ENCODE measurements at places on chromosomes 3 and 15.

GRCh38 chr3:156639414-156640023, 34.9 kb upstream of the TIPARP start:
- DNase-seq = no peak

GRCh38 chr3:63967675-63968611, 55.4 kb downstream of the PSMD6 start:
- DNase-seq = peak; percentile 55

DNA sequence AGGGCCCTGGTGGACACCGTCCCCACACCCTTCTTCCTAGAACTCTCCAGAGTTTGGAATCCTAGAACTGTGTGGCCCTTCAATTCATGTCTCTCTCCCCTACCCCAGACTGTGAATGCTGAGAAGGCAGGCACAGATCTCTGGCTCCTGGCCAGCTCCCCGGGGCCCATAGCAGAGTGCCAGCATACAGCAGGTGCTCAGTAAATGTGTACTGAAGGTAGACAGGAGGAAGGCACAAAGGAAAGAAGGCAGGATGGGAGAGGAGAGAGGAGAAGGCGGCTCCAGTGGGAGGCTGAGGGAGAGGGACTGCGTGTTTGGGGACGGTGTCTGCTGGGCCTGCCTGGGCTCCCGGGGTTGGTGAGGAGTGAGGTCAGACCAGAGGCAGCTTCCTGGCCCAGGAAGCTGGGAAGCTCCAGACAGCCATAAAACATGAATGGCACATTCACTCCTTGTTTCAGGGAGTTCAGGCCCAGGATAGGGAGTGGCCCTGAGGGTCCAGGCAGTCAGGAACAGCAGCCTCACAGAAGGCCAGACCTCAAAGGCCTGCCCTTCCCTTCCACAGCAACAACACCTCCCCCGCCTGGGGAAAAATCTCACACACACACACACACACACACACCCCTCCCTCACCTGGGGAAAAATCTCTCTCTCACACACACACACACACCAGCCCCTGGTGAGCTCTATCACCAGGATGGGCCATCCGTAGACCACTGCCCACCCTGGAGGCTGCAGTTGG, 137.1 kb upstream of the PRR20G start:
- no peak for DNase-seq

GRCh38 chr3:5036858-5037257, 57.6 kb downstream of the BHLHE40 start:
- DNase-seq = no peak

GRCh38 chr3:43497905-43498365, 123.9 kb downstream of the ANO10 start:
- DNase-seq = peak; percentile 10

DNA sequence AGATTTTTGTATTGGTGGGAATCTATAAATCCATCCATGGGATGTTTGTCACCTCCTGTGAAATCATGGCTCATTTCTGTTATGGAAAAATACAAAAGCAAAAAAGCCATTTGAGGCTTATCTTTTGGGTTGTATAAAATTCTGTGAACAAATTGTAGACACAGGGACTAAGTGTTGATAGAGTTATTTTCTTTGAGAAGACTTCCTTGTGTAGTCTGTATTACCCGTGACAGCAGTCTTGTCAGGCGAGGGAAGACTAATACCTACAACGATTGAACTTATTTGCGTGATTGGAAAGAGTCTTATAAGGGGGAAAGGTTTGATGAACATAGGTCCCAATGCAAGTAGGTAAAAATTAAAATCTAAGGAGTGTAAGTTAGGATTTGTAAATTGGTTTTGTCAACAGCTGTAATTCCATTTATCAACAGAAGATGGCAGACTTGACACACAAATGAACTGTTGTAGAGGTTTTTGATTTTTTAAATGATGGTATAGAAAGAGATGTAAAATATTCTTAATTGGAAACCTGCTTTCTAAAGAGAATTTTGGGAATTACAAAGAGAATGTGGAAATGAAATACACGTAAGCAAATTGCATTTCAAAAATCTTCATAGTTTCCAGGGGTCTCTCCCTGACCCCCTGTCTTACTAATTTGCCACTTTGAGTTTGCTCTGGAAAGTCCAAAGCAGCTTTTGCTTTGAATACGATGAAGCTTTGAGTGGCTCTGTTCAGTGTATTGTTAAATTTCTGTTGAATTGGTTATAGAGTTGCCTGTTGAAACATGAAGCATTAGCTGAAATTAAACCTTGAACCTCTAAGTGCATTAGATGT, 33.2 kb downstream of the SLC25A26 start:
- DNase-seq = peak; percentile 35

DNA sequence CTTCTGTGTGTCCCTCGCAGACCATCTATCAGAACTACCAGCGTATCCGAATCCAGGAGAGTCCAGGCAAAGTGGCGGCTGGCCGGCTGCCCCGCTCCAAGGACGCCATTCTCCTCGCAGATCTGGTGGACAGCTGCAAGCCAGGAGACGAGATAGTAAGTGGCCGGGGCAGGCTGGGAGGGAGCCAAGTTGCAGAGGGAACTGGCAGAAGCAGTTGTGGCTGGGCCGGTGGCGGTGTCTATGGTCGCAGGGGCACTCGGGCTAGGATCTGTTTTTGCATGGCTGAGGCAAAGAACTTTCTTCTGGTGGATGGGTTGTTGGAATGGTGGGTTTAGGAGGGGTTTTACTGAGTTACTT, 10.1 kb downstream of the MCM2 start:
- DNase-seq = no peak

- no peak for DNase-seq
These were observed 664 bp upstream of the LARP6 start for GRCh38 chr15:70854666-70854976.

GRCh38 chr3:119628816-119629445, 31.2 kb downstream of the PLA1A start:
- DNase-seq = no peak

GRCh38 chr15:57216288-57216687, 160.0 kb upstream of the CGNL1 start:
- peak; percentile 8 for DNase-seq

DNA sequence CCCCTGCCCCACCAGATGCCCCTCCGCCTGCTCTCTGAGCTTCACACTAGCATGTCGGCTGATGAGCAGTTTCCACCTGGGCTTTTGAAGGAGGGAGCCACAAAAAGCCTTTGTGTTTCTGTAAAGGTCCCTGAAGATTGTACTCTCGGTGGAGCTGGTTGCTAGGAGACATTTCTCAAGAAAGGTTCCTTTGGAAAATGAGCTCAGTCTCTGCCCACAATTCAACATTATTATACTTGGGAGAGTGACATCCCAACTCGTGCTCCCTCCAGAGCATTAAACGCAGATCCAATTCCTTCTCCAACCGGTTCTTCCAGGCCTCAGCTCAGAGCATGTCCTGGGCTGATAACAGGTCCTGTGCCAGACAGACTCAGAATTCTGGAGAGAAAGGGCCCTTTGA, 26.8 kb upstream of the FAM107A start:
- DNase-seq = no peak

DNA sequence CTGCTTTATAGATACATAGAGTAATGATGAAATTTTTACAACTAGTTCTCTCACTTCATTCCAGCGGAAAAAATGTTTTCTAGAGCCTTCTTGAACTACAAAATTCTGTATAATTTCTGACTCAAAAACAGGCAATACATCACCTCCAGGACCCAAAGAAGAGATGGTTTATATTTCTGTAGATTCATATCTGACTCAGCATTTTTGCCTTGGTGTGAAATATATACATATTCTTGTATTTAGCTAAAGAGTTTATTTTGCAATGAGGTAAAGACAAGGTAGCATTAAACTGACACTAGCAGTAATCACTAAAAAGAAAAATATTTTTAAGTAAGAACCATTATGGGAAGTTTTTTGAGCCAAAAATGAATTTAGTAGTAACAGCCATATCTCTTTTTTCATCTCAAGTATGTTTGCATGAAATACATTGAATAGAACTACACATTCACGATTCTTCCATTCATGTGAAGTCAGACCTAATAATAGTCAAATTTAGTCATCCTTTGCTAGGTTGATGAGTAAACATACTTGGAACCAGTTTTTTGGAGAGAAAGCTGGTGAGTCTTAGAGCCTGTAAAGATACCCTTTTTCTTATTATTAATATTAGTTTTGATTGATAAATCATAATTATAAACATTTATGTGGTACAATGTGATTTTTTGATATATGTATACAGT, 31.6 kb downstream of the COL8A1 start:
- no peak for DNase-seq

DNA sequence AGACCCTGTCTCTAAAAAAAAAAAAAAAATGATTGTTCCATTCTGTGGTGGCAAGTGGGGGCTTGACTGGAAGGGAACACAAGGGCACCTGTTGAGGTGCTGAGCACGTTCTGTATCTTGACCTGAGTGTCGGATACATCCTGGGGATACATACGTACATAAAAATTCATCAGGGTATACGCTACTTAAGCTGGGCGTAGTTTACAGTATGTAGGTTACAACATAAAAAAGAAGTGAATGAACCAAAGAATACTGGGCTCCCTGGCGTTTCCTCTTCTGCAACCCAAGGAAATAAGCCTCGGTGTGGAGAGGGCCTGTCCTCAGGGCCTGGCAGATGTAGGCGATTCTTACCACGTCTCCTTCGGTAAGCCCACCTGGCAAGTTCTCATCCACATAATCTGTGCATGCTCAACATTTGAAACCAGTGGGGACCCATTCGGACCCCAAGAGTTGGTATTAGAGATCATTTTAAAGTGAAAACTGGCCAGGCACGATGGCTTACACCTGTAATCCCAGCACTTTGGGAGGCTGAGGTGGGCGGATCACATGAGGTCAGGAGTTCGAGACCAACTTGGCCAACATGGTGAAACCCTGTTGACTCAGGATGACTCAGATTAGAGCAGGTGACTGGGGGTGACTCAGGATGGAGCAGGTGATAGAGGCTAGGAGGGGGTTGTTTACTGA, 5.1 kb upstream of the MUC20 start:
- peak; percentile 57 for DNase-seq

DNA sequence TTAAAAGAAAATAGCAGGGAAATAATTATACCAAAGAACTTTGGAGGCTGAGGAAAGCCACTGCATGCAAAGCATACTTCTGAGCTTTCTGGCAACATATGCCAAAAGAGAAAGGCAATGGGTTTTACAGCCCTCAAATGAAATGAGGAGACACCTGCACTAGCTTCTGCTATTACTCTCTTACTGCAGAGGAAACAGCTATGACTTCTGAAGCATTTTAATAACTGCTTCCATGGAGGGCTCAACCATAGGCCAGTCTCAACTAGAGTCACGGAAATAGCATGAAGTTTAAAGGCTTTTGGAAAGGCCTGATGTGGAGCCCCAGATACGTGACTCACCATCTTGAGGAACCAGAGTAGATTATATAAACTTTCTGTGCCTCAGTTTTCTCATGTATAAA, 114.8 kb downstream of the OXNAD1 start:
- DNase-seq = no peak

GRCh38 chr3:135655328-135655727, 310.2 kb upstream of the PPP2R3A start:
- no peak for DNase-seq

GRCh38 chr15:63067976-63068743, 25.6 kb downstream of the TPM1 start:
- no peak for DNase-seq

GRCh38 chr3:58049143-58049785, 41.0 kb downstream of the FLNB start:
- DNase-seq = no peak

GRCh38 chr15:36596915-36597314, 17.5 kb downstream of the CDIN1 start:
- DNase-seq = no peak

- DNase-seq = no peak
These were observed 14.6 kb downstream of the HEMK1 start for GRCh38 chr3:50583897-50584296.

DNA sequence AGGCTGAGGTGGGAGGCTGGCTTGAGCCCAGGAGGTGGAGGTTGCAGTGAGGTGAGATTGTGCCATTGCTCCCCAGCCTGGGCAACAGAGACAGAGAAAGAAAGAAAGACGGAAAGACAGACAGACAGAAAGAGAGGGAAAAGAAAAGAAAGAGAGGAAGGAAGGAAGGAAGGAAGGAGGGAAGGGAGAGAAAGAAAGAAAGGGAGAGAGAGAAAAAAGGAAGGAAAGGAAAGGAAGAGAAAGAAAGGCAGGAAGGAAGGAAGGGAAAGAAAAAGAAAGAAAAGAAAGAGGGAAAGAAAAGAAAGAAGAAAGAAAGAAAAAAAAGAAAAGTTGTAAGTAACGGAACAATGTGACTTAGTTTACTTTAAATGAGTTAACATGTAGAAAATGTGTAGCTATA, 260.7 kb upstream of the GRM7 start:
- no peak for DNase-seq

- DNase-seq = no peak
These were observed 59.2 kb downstream of the RSRC1 start for GRCh38 chr3:158169091-158169491.

- DNase-seq = no peak
These were observed 8.1 kb downstream of the GALNT15 start for GRCh38 chr3:16182612-16183011.

- peak; percentile 48 for DNase-seq
These were observed 99.2 kb upstream of the TRPM1 start for GRCh38 chr15:31200735-31201151.

- DNase-seq = no peak
These were observed 26.6 kb downstream of the SEMA7A start for GRCh38 chr15:74406992-74407705.

- DNase-seq = no peak
These were observed 407.3 kb downstream of the TBL1XR1 start for GRCh38 chr3:176789947-176790346.

GRCh38 chr3:52237006-52237656, 1.8 kb downstream of the TWF2 start:
- DNase-seq = no peak

GRCh38 chr15:47041301-47041700, 676.0 kb upstream of the SEMA6D start:
- no peak for DNase-seq

DNA sequence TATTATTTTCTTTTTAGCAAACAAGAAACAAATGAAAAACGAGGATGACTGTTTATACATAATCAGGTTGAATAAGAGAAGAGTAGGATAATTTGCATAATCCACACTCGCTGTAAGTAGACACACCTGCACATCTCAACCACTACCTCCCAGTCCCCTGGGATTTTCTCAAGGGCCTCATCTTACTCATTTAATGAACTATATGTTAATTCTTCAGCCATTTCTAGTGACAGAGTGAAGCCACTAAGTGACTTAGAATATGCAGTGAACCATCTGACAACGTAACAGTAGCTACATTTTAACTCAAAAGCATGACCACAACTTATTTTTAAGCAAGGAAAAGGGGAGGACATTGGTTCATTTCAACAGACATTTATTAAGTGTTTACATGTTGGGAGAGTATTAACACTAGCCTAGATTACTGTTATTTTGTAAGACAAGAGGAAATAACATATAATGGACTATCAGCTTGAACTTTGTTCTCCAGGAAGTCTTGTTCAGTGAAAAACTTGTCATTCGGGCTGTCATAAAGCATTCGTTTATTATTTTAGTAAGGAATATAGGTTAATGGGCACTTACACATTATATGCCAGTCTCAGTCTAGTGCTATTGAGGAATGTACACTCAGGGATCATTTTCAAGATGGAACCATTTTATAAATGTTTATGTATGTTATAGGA, 173.0 kb upstream of the ROBO2 start:
- DNase-seq = no peak

- DNase-seq = no peak
These were observed 2.6 kb upstream of the PLOD2 start for GRCh38 chr3:146163584-146163983.

- DNase-seq = peak; percentile 90
These were observed 2.1 kb downstream of the CD47 start for GRCh38 chr3:108088697-108089096.

Measured in activated CD4-positive, alpha-beta T cell treated with anti-CD3 and anti-CD28 coated beads, Interleukin-2, Interleukin-6, amounts not matched to agents 100 ng/mL and 50 ng/mL, durations not matched to agents 16 hours and 8 hours (primary cell).